NCI-H1436 (cell line): ENCODE measurements at places on chromosomes 2 and 18.

DNA sequence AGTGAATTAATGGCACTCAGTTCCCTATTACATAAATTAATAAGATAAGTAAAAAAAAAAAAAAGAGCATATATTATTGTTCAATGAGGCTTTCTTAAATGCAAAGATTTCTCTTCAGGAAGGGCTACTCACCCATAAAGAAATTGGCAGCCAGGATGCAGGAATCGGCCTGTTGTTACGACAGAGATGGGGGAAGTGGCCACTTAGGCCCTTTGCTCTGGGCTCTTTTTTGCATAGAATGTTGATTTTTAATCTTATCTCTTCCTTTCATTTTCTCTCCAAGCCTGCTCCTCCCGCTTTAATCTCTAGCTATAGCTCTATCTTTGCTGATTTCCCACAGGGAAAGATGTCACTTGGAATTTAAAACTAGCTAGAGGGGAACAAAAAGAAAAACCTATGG, 391.8 kb upstream of the CRIM1 start:
- no peak for DNase-seq

DNA sequence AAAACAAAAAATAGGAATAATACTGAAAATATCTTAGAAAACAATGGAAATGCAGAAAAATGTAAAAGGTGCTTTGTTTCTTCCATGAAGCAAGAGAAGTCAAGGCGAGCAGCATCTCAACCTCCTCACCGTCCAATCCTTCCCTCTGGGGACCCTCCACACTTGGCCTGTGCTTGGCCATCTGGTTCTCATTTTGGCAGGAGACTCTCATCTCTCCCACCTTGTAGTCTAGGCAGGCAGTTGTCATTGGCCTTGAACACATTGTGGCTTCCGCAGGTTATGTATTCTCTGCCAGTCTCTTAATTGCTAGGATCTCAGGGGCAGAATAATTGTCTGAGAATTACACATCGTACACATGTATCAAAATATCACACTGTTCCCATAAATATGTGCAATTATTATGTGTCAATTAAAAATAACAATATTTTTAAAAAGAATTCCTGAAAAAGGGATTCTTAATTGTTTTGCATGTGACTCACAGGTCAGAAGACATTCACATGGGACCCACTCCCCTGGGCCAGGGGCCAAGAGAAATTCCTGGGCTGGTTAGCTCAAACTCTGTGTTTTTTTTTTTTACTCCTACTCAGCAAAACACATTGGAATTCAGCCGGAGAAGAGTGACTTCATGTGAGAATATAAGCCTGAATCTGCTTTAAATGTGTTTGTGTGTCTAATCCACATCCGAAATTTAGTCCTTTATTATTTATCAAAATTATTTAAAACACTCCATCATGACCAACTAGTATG, 14.0 kb upstream of the ANKRD62 start:
- DNase-seq = no peak

DNA sequence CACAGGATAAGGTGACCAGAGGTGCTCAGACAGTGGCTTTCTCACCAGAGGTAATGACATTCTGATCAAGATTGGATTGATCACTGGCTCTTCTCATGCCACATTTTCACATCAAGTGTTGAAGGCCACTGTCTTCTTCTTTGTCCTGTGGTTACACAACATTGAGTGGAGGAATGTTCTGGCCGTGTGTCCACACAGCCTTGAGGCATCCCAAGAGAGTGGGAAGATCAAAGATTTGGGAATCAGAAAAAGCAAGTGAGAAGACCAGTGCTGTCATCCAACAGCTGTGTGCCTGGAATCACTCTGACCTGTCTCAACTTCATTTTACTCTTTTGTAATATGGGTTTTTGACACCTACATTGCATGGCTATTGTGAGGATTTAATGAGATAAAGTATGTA, 67.4 kb downstream of the IL1R2 start:
- DNase-seq = no peak

DNA sequence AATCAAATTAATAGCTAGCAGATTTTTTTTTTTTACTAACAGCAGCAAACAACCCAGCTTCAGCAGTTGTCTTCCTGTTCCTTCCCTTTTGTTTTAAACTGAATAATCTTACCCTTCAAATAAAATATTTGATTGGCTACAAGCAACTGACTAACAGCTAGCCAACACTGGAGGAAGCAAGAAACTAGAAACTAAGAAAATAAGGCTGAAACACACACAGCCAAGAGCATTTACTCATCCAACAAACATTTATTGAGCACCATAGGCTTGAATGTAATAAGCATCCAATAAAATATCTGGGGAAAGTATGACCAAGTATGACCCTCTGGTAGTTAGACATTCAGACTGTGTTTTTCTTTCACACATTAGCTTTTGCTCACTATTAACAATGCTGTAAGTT, 189.2 kb downstream of the CD226 start:
- no peak for DNase-seq

- no peak for DNase-seq
Measured at GRCh38 chr2:63665846-63666475, 77.2 kb downstream of the MDH1 start.
